ENCODE measurements at places on chromosomes 3 and 15. TPM values are rescaled to one million over a fixed set of nuclear protein-coding genes. Genes with fewer than 3 reads are reported as not detected.

CFAP100 gene
- not detected for total RNA-seq

GRCh38 chr3:178302966-178303930 is 233.0 kb upstream of the KCNMB2 start:
- peaks cover 7% of the 10 kb centered on the region for H3K4me1 ChIP-seq
- DNase-seq = no peak
- no peak overlapping the region for H3K27ac ChIP-seq
- no peaks in the 10 kb centered on the region for H3K36me3 ChIP-seq

C2CD4A gene
- not detected for total RNA-seq

DNA sequence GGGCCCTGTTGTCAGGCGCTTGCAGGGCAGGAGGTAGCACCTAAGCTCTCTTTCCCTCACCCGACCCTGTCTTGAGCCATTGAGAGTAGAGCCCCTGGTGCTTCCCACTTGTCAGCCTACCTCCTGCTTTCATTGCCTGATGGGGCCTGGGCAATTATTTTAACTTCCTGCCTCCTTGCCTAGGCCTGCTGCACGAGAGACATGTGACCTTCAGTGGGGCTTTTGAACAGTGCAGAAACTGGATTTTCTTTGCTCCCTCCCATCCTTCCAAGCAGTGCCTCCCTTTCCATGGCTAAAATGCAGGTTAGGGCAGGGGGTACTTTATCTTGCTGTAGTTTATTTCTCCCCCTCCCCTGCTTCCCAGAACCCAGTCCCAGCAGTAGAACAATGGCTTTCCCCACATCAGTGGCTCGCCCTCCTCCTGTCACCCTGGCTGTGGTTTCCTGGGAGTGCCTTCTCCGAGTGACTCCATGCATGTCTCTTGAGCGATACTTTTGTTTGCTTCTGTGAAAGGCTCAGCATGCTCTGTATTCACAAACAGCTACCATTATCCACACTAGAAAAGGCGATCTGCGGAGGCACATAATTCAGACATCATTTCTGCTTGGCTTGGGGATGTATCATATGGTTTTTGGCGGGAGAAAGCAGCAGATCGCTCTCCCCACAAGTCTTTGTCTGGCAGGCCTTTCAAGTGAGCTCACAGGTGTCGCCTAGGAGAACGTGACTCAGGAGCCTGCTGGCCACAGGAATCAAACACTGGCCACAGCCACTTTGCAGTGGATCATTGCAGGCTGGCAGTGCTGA is 24.1 kb downstream of the PDIA5 start:
- peaks cover 64% of the 10 kb centered on the region for H3K36me3 ChIP-seq
- H3K4me1 ChIP-seq = peaks cover 4% of the 10 kb centered on the region
- H3K27ac ChIP-seq = no peak overlapping the region
- no peak overlapping the region for H3K4me3 ChIP-seq
- DNase-seq = no peak

ALDH1A2 gene
- total RNA-seq = 398 TPM

DNA sequence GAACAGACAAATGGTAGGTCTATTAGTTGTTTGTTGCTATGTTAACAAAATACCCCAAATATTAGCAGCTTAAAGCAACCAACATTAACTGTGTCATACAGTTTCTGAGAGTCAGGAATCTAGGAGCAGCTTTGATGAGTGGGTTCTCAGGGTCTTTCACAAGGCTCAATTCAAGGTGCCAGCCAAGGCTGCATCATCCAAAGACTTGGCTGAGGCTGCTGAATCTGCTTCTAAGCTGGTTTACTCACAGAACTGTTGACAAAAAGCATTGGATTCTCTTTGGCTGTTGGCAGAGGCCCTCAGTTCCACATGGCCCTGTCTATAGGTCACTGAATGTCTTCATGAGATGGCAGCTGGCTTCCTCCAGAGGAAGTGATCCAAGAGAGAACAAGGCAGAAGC is 40.3 kb upstream of the TSC22D2 start:
- no peak for DNase-seq
- no peak overlapping the region for H3K27ac ChIP-seq

Measured in K562 (cell line).